ENCODE measurements at places on chromosomes 7 and 10.

DNA sequence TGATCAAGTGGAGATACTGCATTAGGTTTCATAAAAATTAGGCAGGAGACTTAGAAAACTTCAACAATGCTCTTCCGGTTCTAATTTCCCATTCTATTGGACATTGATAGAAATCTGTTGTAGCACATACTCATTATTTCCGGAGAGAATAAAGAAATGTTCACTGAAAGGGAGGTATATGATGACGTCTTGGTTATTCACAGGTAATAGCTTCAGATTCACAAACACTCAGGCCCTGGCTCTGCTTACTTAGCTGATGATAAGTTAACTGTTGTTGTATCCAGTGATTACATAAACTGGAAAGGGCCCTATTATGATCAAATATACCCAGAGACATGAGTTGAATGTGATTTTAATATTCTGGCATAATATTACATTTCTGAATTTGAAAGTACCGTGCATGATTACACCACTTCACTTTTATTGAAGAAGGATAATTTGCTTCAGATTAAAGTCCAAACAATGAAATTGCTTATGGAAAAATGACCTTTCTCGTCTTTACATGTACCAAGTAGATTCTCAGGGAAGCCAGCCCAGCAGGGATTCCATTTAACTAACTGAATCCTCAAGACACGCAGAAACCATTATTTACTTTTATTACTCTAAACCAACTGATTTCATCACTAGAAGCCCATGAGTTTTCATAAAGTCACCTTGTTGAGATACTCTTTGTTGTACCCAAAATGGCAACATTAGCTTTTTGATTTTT is 288.0 kb upstream of the PITRM1 start:
- DNase-seq, result no peak

DNA sequence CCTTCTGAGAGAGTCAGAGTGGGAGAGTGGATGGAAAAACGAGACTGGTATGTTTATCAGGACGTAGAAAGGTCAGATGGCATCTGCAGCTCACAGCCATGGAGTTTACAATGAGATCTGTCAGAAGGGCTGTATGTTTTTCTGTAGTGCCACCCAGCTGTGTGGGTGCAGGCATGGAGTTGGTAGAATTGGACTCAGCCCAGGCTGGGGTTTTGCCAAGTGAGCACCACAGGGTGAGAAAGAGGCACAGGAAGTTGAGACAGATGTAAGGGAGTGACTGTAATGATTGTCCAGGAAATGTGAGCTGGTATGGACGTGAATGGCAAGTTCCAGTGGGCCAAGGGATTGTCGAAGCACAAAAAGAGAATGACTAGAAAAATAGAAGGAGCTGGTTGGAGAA is 9.1 kb upstream of the ZYX start:
- no peak for DNase-seq

- DNase-seq, result no peak
Observed at GRCh38 chr7:74306730-74307469, 17.7 kb downstream of the CLIP2 start.

DNA sequence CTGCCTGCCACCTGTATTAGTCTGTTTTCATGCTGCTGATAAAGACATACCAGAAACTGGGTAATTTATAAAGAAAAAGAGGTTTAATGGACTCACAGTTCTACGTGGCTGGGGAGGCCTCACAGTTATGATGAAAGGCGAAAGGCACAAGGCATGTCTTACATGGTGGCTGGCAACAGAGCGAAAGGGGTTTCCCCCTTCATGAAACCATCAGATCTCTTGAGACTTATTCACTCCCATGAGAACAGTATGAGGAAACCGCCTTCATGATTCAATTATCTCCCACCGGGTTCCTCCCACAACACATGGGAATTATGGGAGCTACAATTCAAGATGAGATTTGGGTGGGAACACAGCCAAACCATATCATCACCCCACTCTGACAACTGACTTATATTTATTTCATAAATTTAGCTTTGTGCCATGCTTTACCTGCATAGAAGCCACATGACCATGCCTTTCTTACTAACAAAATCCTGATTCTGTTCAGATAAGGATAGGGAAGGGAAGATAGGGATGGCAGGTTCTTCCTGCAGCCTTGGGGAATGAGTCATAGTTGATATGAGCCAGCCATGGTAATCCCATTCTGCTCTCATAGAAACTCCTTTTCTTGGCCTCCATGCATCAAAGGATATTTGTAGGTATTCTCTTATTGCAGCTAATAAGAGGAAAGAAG is 191.3 kb upstream of the AGK start:
- no peak for DNase-seq

- no peak for DNase-seq
Observed at GRCh38 chr10:12237265-12238220, 41.6 kb downstream of the CDC123 start.

DNA sequence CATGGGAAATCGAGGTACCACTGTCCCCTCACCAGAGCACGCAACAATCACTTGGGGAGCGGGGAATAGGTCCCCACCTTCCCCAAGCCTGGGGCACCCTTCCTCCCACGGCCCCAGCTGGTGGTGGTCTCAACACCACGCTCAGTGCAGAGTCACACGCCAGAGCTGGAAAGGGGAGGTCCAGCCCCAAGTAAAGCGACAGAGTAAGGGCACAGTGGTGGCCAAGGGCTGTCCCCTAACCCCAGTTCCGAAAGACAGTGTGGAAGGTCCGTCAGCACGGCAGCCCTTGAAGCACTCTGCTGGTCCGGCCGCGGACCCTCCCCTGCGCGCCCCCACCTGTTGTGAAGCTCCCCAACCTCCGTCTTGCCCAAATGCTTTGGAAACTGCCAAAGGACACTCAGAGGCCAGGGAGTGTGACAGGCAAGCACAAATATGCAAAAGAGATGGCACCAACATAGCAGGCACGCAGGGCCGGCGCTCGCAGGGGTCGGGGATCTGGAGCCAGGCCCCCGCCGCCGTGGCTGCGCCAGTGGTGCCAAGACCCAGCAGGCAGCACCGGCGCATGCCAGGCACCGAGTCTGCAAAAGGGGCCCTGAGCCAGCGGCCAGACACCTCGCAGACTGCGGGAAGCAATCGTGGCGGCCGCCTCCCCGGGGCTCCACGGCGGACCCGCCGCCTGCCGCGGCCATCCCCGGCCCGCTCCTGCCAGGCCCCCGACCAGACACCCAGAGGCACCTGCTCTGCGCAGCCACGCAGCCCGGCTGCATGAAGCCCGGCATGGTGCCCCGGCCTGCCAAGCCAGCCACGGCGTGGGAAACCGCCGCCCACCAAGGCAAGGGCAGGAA is 51.6 kb upstream of the SRRM3 start:
- no peak for DNase-seq

GRCh38 chr7:139124084-139124914 is 14.8 kb upstream of the ZC3HAV1 start:
- no peak for DNase-seq

- DNase-seq, result no peak
Observed at GRCh38 chr10:108521827-108522492, 1357.5 kb upstream of the SORCS1 start.

DNA sequence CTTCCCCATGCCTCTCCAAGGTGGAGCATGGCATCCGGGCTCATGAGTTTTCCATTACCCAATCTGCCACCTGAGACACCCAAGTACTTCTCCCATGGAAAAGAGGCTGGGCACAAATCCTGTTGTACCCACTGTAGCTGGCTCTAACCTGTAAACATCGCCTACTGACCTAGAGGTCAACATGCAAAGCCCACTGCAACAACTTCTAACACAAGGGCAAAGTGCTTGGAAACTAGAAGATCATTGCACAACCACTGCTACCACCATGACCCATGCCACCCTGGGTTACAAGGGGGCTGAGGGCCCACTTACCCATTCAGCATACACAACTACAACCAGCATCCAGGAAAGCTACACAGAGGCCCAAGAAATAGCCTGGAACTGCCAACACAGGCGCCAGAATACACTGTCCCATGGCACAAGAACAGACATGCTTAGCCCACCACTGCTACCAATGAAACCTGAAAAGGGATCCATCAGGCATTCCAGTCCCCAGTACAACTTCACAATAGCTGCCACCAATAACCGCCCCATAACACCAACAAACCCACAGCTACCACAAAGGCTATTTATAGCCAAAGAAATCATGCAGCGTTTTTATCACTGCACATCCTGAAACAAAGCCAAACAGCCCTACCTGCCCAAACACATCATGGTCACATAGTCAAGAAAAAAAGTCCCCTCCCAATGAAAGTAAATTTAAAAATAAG is 63.4 kb downstream of the RNF32 start:
- DNase-seq, result no peak

DNA sequence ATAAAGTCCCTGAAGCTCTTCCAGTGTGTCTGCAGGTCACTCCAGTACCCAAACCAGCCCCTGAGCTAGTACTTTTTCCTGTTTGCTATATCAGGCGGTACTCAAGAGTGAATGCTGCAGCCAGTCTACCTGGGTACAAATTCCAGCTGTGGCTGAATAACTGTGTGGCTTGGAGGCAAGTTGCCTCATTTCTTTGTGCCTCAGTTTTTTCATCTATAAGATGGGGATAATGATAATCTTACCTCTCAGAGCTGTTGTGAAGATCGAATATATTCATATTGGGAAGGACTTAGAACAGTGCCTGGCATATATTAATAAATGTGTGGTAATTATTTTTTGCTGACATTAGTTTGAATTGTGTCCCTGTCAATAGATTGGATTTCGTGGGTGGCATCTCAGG is 191.2 kb downstream of the WDR11 start:
- no peak for DNase-seq

DNA sequence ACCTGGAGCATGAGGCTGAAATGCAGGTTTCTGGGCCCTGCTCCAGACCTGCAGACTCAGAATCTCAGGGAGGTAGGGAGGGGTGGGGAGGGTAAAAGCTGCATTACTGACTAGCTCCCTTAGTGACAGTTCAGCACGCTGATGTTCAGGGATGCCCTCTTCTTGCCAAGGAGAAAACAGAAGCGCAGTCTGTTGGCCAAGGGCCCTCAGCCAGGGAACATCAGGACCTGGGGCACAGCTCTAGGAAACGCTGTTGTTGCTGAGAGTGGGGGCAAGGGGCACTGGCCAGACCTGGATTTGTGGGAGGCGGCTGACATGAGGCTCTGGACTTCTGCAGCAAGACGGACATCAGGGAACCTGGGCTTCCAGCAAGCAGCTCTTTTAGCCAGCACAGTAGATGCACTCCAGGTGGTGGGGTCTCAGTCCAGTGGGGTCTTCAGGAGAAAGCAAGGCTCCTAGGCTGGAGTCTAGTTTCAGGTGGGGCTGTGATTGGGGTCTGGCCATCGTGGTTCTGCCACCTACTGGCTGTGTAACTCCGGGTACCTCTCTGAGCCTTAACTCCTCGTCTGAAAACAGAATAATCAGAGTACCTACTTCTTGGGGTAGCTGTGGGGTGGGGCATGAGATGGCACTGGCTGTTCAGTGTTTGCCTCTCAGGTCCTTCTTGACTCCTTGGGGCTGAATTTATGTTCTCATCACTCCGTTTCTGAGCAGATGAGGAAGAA is 72.9 kb upstream of the PRLHR start:
- no peak for DNase-seq

GRCh38 chr7:77982926-77983550 is 184.5 kb downstream of the PHTF2 start:
- DNase-seq, result no peak

GRCh38 chr7:131265227-131265626 is 62.4 kb upstream of the MKLN1 start:
- DNase-seq, result no peak

DNA sequence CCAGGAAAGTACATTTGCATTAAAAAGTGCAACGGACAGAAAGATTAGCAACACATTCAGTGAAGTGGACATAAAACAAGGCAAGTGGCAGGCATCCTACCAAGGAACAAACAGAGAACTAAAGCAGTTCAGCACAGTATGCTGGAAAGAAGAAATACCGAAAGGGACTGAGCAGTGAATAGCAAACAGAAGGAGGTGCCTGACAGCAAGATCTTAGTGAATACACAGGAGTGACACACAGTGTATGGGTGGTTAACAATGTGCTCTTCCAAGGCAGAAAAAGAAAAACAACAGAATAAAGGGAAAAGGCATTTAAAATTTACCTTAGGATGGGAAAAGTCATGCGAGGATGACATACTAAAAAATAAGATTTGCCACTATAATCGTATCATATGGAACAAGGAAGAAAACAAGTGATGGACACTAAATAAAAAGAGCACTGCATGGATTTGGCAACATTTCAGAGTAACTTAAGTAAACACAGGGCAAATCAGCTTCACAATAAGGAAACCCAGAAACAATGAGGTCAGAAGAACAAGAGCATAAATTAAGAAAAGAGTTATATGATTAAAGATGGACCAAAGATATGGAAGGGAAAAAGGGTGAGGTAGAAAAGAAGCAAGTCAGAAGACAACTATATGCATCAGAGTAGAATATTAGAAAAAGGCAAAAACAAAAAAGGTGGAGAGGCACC is 29.5 kb downstream of the MEST start:
- no peak for DNase-seq

DNA sequence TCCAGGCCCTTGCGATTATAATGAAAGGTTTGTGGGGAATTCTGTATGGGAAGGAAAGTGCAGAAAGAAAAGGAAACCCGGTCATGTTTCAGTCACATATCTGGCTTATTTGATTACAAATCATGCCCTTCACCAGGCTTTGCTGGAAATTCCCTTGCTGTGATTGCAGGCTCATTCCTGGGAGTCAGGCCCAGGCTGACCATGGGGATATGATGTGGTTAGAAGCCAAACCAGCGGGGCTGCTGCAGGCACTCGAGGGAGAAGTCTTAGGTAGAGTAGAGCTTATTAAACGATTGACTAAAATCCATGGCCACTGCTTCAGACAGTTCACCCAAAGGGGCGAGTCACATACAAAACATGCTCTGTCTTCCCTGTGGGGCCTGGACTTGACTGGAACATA is 16.2 kb downstream of the PKD1L1 start:
- DNase-seq, result no peak

GRCh38 chr7:90180649-90181048 is 26.4 kb downstream of the STEAP1 start:
- no peak for DNase-seq

DNA sequence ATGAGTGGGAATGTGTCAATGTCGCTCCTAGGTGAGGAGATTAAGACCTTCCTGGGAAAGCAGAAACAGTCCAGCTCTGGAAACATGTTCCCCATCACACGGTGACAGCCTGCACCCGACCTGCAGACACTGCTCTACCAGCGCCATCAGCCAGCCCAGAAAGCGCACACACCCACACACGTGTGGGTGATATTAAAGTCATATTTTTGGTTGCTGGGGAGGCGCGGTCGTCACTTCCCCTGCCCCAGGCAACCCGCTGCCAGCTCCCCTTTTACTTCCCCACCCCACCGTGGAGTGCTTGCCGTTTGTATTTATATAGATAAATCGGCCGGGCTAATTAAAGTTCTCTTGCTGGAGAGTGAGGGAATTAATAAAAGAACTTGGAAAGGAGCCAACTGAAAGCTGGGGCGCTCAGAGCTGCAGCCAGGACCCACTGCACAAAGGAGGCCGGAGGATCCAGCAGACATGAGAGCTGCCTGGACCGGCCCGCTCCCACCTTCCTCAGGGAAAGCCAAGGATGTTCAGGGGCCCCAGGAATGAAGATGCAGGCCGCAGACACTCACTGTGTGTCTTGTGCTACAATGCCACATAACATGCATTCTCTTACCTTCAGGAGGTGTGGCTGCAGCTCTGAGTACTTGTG is 145.2 kb upstream of the UNC5B start:
- DNase-seq, result no peak

Data from stimulated activated CD4-positive, alpha-beta T cell treated with anti-CD3 and anti-CD28 coated beads, Interleukin-4, amount 100 ng/mL, for 1 hour (primary cell).